ENCODE measurements at places on chromosomes 1 and 21.
A peak's percentile ranks its signal among the peaks of the same experiment; 100 is the strongest.

DNA sequence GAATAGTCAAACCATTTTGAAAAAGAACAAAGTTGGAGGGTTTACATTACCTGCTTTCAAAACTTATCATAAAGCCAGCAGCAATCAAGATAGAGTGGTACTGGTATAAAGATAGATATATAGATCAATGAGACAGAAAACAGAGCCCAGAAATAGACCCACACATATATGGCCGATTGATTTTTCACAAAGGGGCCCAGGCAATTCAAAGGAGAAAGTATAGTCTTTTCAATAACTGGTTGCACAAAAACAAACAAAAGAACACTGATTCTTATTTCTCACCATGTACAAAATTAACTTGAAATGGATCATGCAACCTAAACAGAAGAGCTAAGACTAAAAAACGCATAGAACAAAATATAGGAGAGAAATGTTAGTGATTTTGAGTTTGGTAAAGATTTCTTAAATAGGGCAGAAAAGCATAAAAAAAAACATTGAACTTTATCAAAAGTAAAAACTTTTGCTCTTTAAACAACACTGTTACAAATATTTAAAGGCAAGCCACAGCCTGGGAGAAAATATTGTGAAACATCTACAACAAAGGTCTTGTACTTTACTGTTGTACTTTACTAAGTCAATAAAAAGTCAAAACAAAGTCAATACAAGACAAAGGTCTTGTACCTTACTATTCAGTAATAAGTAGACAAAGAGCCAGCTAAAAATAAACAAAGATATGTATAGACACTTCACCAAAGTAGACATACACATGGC lies 50.2 kb downstream of the ST3GAL3 start:
- no peak for DNase-seq

DNA sequence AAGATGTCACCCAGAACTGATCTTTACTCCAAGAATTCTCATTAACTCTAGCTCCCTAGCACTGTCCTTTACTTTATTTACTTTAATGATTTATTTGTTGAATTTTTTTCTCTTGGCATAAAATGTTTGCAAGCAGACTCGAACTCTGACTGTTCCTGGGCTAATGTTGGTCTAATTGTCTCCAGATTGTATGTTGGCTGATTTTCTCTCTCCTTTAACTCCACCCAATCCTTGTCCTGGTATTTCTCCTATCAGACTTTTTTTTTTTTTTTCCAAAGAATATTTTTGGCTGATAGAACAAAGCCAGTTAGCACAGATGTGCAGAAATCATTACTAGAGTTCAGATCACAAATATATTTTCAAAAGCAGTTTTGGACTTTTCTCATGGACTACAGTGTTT lies 82.6 kb downstream of the ATF6 start:
- no peak for DNase-seq

GRCh38 chr1:211551638-211552460 lies 27.1 kb downstream of the SLC30A1 start:
- DNase-seq, result no peak

- no peak for DNase-seq
These were observed at the start of gene ADAMTS4 for GRCh38 chr1:161198897-161199431. ADAMTS4 (minus strand) TSS chr1:161199054; CDS start chr1:161198627, 427 bp downstream.

GRCh38 chr21:42865776-42866160 lies 13.6 kb downstream of the WDR4 start:
- no peak for DNase-seq

DNA sequence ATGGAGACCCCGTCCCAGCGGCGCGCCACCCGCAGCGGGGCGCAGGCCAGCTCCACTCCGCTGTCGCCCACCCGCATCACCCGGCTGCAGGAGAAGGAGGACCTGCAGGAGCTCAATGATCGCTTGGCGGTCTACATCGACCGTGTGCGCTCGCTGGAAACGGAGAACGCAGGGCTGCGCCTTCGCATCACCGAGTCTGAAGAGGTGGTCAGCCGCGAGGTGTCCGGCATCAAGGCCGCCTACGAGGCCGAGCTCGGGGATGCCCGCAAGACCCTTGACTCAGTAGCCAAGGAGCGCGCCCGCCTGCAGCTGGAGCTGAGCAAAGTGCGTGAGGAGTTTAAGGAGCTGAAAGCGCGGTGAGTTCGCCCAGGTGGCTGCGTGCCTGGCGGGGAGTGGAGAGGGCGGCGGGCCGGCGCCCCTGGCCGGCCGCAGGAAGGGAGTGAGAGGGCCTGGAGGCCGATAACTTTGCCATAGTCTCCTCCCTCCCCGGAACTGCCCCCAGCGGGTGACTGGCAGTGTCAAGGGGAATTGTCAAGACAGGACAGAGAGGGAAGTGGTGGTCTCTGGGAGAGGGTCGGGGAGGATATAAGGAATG lies 505 bp downstream of the LMNA start:
- no peak for DNase-seq

GRCh38 chr1:19974822-19975416 lies 4.5 kb downstream of the PLA2G2A start:
- no peak for DNase-seq

DNA sequence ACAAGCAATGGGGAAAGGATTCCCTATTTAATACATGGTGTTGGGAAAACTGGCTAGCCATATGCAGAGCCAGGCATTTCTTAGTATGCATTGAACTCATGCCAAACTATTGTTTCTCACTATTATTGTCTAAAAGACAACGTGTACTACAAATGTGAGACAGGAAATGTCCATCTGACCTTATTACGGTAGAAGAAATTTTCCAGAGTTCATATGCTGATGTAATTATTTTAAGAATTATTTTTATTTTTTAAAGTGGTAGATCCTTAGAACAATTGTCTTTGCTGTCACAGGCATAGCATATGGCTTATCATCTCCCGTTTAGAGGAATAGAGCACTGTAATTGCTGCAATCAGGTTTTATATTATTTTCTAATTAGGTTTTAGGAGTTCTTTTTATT lies 75.2 kb upstream of the S1PR1 start:
- no peak for DNase-seq

DNA sequence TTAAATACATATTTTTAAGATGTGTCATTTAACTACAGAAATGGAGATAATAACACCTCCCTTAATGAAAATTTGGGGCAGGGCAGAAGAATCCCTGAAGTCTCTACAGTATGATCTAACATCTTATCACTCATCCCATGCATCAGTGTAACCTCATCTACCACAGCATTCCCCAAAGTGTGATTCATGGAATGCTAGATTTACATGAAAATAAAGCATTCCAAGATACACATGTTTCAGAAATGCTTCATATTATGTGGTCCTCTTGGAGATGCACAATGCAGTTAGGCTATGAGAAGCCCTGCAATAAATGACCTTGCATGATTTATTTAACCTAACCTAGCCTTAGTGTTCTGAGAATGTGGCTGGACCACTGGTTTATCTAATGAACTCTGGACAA lies 166.9 kb upstream of the SYT6 start:
- no peak for DNase-seq

DNA sequence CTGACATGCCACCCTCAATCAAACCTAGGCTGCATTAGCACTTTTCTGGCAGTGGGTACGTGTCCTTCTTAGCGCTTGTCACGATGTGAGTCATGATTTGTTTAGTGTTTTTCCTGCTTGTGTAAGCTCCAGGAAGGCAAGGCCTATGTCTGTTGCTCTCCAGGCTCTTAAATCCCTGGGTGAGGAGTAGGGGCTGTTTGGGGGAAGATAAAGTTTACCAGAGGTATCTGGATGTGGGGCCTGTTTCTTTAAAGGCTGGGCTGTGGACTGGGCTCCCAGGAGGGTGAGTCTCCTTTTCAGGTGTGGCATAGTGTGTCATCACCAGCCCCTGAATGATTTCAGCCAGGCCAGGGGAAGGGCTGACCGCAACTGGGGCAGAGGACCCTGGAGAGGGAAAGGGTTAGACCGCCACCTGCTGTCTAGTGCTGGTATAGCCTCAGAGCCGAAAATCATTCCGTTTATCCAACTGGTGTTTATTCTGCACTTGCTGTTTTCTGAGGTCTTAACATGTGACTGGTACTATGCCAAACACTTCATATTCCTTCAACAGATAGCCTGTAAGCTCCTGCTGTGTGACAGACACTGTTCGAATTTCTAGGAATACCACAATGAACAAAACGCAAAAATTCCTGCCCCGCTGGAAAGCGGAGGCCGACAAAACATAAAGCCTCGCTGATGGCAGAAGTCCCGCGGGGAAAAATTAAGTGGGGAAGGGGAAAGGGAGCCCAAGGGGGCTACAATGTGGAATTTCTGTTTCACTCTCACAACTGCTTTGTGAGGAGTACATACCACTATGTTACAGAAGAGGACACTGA lies 9.7 kb downstream of the SERINC2 start:
- peak; percentile 71 for DNase-seq

DNA sequence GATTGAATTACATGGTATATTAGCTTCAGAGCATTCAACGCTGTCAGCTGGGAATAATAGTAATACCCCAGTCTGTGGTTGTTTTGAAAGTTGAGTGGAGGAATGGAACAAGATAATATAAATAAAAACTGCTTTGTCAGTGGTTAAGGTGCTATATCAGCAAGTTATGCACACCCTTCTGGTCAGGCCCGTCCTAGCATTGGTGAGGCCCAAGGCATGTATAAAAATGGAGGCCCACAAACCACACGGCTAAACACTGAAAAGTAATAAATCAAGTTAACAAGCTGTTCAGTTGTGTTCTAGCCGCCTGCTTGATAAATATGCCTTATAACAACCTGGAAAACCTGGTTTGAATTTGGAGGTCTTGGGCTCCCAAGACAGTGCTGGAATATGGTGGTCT lies 77.4 kb downstream of the PSMG1 start:
- DNase-seq, result no peak

DNA sequence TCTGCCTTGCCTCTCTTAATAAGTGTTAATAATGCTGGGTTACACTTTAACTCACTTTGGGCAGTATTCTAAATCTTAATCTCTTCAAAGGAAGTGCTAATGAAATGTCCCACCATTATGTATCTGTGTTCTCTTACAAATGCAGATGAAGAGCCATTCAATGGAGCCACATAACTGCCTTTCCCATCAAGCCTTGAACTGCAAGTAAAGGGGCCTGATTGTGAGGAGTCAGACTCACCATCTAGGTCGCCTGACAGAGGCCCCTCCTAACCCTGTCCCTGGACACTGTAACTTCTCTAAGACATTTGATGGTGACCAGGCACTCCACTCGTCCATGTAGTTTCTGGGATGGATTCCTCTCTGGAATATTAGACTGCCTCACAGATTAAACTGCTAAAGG lies 329.4 kb downstream of the KIF26B start:
- no peak for DNase-seq

- no peak for DNase-seq
These were observed 7.8 kb upstream of the TDRD5 start for GRCh38 chr1:179583771-179584320.

GRCh38 chr1:17066361-17067068 lies 12.7 kb upstream of the SDHB start:
- DNase-seq, result no peak

GRCh38 chr1:168373869-168374268 lies 93.2 kb downstream of the TBX19 start:
- no peak for DNase-seq

DNA sequence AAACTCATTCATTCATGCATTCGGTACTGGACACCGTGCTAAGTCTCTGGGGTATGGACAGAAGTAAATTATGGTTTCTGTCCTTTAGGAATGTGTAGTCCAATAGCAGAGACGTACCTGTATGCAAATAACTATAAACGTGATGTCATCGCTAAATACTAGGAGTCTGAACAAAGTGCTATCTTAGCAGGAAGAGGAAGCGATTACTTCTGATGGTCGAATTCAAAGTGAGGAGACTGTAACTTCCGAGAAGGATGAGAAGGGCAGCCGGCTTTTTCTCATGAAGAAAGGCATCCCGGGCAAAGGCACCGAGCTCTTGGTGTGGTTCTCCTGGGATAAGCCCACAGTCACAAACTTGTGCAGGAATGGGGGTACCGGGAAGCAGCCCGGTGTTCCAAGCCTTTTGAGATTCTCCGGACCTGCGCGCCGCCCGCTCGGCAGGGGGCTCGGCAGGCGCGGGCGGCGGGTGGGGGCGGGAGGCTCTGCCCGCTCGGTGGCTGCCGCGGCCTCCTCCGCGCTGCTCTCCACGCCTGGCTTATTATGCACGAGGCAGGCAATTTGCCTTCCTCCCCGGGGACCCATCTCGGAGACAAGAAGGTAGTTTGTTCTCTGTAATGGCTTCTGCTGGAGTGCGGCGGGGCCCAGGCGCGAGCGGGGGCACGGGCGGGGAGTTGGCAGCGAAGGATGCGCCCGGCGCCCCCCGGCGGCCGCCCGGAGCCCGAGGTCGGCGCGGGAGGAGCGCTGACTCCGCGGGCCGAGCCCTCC lies 67.5 kb upstream of the CD1D start:
- peak; percentile 42 for DNase-seq

DNA sequence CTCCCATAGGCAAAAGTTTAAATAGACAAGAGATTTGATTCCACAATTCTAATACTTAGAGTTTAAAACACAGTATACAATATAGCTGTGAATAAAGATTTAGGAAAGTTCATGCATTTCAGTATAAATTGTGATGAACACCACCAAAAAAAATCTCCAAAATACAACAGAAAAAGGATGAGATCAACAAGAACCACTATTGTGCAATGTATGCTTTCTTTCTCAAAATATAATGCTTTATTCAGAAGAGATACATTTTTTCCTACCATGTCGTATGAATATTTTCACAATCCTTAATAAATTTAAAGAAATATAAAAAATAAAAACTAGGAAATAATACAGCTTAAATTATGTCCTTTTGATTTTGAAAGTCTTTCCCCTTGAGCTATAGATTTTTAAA lies 1309.2 kb downstream of the MRPL39 start:
- DNase-seq, result no peak

DNA sequence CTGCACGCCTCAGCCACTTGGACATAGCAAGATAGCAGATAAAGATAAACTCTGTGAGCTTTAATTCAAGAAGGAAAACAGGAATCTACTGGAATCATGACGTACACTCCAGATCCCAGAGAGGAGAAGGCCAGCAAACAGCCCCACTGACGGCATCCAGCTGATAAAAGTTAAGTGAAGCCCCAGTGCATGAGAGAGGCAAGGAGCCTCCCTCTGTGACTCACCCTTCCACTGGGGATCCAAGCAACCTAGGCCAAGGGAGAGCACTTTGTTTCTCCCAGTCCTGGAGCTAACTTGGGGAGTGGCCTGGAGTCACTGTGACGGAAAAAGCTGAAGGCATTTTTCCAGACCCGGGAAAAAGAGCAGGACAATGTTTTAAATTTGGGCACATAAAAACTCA lies 270.0 kb downstream of the AKT3 start:
- DNase-seq, result no peak

- DNase-seq, result no peak
These were observed 4.8 kb upstream of the MMEL1 start for GRCh38 chr1:2637442-2638145.

- DNase-seq, result no peak
These were observed 31.8 kb downstream of the SDCCAG8 start for GRCh38 chr1:243287652-243288051.
